Memory B cell (primary cell): ENCODE measurements at places on chromosomes 3 and 15.

- H3K27ac ChIP-seq = no peak overlapping the region
- peaks cover 12% of the 10 kb centered on the region for H3K27me3 ChIP-seq
- DNase-seq = no peak
- H3K36me3 ChIP-seq = peaks cover 2% of the 10 kb centered on the region
- H3K4me3 ChIP-seq = no peak overlapping the region
Observed at GRCh38 chr15:69810431-69811354, 287.0 kb downstream of the TLE3 start.

GRCh38 chr3:38028621-38029361, 651 bp downstream of the PLCD1 start:
- H3K4me1 ChIP-seq = peaks cover 16% of the 10 kb centered on the region
- H3K27ac ChIP-seq = no peak overlapping the region
- peak overlapping the region; percentile 67 for H3K4me3 ChIP-seq
- no peak for DNase-seq

DNA sequence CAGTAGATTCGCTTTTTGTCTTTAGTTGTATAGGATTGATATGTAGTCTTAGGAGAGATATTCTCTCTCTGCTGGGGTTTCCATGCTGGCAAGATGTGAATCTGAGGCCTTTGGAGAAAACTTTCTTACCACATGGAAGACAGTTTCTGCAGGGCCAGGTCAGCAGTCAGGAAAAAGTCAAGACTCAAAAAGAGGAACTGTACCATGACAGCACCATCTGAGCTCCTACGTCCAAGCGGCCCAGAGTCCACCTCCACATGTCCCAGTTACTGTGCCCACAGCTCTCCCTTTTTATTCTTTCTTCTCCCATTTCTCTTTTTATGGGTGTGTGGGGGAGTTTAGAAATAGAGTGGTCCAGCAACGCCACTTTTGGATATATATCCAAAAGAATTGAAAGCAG, 172.0 kb downstream of the MTHFS start:
- no peak for DNase-seq
- peaks cover 2% of the 10 kb centered on the region for H3K36me3 ChIP-seq
- H3K4me1 ChIP-seq = no peaks in the 10 kb centered on the region
- H3K4me3 ChIP-seq = no peak overlapping the region

- H3K36me3 ChIP-seq = peaks cover 24% of the 10 kb centered on the region
- no peak overlapping the region for H3K4me3 ChIP-seq
- DNase-seq = no peak
- H3K4me1 ChIP-seq = peaks cover 2% of the 10 kb centered on the region
Observed at GRCh38 chr3:126432361-126433104, 37.8 kb downstream of the CFAP100 start.

DNA sequence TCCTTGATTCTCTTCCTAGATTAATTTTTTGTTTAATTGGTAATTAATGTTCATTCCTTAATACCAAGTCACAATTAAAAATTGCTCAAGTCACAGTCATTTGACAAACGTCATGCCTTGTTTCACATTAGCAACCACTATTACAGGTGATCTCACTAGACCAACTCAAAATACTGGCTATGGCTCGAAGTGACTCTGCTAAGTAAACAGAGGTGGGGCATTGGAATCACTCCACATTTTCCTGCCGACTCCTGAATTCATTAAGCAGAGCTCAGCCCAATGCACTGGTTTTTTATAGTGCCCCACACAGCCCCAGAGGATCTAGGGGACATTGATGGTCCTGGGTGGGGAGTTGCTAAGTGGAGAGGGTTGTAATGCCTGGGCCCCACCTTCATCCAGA, 201.2 kb upstream of the NSMCE3 start:
- no peaks in the 10 kb centered on the region for H3K36me3 ChIP-seq
- no peak overlapping the region for H3K4me3 ChIP-seq
- H3K27ac ChIP-seq = no peak overlapping the region
- DNase-seq = no peak

DNA sequence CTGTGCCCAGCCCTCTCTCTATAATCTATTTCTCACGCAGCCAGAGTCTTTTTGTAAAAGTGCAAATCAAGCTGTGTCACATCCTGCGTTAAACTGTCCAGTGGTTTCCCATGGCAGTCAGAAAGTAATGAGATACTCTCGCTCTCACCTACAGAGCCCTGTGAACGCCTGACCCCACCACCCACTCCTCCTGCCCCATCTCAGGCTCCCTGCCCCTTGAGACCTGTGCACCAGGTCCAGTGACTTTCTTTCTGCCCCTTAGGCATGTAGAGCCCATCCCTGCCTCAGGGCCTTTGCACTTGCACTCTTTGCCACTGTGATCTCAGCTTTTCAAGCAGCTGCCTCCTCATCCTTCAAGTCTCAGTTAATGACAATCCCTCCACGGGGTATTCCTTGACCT, 58.3 kb upstream of the RASGRP1 start:
- H3K27ac ChIP-seq = no peak overlapping the region
- H3K4me3 ChIP-seq = no peak overlapping the region
- H3K4me1 ChIP-seq = peaks cover 16% of the 10 kb centered on the region
- H3K36me3 ChIP-seq = no peaks in the 10 kb centered on the region
